ENCODE measurements at places on chromosomes 7 and 10.

DNA sequence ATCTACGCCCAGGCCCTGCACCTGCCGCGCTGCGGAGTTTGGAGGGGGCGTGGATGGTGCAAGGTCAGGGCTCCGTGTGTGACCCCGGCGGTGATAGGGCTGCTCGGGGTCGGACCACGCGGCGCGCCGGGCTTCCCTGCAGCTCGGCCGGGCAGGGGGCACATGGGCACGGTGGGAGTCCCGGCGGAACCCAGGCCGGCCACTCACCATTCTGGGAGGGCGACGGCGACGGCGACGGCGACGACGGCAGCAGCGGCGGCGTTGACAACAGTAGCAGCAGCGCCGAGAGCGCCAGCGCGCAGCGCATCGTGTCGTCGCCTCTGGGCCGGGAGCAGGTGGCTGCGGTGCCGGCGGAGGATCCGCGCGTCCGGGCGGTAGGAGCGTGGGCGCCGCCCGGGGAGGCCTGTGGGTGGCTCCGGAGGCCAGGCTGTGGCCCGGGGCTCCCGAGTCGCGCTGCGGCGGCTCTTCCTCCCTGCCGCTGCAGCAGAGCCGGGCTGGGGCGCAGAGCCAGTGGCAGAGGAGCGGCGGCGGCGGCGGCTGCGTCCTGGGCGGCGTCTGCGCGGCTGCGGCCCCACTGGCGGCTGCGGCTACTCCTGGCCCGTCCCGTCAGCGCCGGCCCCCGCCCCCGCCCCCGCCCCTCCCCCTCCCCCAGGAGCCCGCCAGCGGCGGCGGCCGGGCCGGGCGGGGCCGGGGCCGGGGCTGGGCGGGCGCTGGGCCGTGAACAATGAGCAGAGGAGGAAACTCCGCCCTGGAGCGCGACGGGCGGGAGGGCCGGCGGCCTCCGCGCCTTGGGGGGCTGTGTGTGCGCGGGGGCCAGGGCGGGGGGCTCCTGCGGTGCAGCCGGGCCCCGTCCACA, at the start of gene PODXL:
TSS of gene PODXL (minus strand) at position 576 of the 856 bp plus-strand sequence. CDS start at position 307, 269 bp downstream.
- peak; percentile 38 for DNase-seq

DNA sequence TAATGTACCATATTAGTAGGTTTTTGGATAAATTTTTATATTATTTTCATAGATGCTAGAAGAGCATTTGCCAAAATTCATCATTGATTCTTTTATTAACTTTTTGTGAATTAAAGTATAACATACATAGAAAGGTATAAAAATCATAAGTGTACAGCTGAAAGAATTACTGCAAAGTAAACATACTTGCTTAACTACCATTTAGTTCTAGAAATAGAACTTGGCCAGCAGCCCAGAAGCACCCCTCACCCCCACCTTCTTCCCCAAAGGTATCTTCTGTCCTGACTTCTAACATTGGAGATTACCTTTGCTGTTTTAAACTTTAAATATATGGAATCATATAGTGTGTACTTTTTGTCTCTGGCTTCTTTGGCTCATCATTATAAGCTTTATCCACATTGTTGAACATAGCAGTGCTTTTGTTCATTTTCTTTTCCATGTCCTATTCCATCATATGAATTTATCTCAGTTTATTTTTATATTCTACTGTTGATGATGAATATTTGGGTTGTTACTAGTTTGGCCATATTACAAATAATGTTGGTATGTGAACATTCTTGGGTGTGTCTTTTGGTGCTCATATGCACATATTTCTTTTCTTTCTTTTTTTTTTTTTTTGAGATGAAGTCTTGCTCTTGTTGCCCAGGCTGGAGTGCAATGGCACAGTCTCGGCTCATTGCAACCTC, 142.8 kb downstream of the ADK start:
- DNase-seq: no peak

- no peak for DNase-seq
Observed at GRCh38 chr10:18659819-18660535, 746 bp downstream of the ARL5B start.

GRCh38 chr10:60643874-60644273, 134.4 kb upstream of the CDK1 start:
- no peak for DNase-seq

All from stimulated activated CD4-positive, alpha-beta T cell treated with anti-CD3 and anti-CD28 coated beads, Interleukin-4, amount 100 ng/mL, for 48 hours (primary cell).